D341Med (cell line): ENCODE measurements at places on chromosomes 1 and 21.

- DNase-seq, result no peak
These were observed 370.2 kb downstream of the ST6GALNAC3 start for GRCh38 chr1:76444773-76445172.

GRCh38 chr1:3352299-3352951, 102.0 kb upstream of the ARHGEF16 start:
- DNase-seq, result no peak

DNA sequence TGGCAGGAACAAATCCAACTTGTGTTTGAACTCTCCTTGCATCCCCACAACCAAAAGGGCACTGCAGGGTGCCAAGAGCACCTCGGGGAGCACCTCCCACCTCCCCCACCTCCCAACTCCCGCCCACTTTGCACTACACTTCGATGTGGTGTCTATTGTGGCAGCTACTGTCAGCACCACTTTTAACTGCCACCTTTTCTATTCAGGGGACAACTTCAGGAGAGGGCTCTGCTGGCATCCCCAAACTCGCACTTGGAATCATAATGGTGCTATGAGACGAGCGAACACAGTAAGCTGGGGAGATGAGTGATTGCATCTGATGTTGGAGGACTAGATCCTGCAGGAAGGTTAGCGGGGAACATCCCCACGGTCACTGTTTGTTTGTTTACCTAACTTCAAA, 238.2 kb upstream of the PROX1 start:
- DNase-seq, result no peak

GRCh38 chr1:46806196-46807020, 7.6 kb downstream of the CYP4B1 start:
- peak; percentile 12 for DNase-seq

DNA sequence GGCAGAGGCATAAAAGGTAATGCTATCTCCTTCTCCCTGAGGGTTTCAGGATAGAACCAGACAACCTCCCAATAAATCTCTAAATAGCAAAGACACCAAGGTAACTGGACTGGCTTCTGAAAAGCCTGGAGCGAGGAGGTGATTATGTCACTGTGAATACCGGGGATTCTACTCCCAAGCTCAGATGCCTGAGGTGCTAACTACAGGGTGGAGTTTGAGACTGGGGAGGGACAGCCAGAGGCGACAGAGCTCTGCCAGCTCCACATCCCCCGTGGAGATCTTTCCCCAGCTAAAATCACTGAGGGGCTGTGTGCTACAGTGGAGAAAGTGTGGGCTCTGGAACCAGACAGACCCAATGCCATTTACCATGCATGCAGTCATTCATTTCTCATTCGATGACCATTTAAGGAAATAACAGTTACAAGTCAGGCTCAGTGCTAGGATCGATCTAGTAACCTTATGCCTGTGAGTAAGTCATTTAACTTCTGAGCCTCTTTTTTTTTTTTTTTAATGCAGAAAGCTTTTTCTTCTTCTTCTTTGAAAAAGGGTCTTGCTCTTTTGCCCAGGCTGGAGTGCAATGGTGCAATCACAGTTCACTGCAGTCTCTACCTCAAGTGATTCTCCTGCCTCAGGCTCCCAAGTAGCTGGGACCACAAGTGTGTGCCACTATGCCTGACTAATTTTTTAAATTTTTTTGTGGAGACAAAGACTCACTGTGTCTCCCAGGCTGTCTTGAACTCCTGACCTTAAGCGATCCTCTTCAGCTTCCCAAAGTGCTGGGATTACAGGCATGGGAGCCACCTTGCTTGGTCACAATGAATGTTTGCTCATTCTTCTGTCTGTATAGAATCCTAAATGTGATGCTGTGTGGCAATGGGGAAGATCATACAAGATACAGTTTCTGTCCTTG, 8.1 kb upstream of the SLC45A3 start:
- peak; percentile 18 for DNase-seq

DNA sequence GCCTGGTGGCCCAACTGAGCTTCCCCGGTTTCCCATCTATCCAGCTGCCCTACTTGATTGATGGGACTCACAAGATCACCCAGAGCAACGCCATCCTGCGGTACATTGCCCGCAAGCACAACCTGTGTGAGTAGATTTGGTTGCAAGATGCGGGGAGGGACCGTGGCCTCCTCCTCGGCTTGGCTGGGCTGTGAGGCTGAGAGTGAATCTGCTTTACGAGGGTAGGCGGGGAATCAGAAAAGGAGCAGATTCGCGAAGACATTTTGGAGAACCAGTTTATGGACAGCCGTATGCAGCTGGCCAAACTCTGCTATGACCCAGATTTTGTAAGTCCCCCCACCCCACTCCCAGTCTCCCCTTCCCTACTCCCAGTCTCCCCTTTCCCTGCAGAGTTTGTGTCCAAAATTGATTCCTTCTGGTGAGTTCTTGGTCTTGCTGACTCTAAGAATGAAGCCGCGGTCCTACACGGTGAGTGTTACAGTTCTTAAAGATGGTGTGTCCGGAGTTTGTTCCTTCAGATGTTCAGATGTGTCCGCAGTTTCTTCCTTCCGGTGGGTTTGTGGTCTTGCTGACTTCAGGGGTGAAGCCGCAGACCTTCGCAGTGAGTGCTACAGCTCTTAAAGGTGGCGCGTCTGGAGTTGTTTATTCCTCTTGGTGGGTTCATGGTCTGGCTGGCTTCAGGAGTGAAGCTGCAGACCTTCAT, 1.5 kb downstream of the GSTM2 start:
- DNase-seq, result no peak

GRCh38 chr1:52706136-52706670, 8.1 kb upstream of the COA7 start:
- DNase-seq, result no peak

DNA sequence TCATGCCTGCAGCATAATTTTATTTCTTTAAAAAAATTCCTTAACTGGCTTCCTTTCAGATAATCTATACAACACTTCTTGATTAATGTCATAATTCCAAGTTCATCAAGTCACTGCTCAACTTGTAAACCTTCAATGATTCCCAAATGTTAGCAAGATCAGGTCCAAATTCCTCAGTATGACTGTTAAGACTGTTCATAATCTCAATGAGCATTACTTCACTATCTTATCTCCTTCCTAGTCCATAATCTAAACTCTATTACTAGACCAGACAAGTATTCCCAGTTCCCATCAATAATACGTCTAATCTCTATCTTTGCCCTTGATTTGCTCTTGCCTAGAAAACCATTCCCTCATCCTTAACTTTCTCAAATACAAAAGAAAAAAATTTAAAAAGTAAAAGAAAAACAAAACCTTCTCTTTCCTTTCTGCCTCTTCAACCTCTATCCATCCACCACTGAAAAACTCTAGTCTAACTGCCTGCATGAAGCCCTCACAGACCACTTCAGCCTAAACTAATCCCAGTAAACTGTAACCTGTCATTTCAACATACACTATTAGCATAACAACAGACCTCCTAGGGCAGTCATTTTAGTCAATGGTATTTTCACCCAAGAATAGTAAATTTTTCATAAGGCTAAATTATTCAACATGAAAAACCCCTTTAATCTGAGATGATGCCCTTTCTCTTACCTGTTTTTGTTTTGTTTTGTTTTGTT, 15.5 kb downstream of the LUZP1 start:
- no peak for DNase-seq

DNA sequence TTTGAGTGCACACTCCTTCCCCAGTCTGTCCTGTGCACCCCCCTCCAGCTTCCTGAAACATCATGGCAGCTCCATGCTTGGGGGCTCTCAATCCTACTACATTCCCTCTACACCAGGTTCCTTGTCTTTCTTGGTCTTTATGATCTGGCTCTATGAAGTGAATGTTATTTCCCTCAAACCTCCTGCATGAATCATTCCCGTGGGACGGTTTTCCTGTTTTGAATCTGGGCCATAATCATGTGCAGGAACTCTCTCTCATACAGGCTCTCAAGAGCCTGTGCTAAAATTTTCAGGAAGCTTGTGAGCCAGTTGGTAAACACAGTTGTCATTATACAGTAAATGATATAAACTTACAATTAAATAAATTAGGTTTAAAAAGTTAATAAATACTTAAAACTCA, 89.8 kb upstream of the KCNE2 start:
- no peak for DNase-seq

DNA sequence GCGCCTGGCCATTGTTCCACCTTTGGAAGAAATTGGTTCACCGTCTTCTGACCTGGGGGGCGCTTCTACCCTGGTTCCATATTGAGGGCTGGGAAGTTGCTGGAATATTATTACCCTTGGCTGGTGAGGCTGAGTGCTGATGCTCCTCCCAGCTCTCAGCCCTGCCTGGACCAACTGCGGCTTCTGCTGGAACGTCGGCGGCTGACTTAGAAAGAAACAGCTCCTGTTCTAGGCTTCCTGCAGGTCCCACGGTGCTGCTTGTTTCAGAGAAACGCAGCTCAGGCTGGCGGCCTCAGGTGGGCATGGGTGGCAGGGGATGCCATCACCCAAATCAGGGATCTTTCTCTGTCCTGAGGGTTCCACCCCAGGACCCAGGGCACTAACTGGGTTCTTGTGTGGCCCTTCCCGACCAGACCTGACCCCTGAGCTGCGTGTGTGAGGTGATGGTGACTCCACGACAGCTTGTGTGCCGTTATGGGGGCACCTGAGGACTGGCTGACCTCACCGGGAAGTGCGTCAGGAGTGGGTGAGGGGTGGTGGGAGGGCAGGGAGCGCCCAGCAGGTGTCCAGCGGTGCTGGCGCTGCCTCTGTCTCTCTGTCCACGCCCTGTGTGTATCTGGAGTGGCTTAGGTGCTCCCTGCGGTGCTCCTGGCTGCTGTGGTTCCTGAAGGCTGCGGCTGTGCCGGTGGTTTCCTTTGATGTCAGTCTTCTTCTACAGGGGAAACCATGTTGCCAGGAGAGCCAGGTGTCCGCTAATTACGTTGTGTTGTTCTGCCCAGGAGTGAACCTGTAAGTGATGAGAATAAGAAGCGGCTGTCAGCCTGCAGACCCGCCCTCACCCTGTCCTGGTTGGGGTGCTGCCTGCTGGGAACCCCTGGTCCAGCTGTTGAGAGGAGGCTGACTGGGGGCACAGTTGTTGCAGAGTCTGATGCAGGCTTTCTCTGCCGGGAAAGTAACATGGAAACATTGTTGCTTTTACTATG, 8.9 kb downstream of the SKI start:
- no peak for DNase-seq

GRCh38 chr1:98368995-98369394, 292.5 kb upstream of the SNX7 start:
- DNase-seq, result no peak

DNA sequence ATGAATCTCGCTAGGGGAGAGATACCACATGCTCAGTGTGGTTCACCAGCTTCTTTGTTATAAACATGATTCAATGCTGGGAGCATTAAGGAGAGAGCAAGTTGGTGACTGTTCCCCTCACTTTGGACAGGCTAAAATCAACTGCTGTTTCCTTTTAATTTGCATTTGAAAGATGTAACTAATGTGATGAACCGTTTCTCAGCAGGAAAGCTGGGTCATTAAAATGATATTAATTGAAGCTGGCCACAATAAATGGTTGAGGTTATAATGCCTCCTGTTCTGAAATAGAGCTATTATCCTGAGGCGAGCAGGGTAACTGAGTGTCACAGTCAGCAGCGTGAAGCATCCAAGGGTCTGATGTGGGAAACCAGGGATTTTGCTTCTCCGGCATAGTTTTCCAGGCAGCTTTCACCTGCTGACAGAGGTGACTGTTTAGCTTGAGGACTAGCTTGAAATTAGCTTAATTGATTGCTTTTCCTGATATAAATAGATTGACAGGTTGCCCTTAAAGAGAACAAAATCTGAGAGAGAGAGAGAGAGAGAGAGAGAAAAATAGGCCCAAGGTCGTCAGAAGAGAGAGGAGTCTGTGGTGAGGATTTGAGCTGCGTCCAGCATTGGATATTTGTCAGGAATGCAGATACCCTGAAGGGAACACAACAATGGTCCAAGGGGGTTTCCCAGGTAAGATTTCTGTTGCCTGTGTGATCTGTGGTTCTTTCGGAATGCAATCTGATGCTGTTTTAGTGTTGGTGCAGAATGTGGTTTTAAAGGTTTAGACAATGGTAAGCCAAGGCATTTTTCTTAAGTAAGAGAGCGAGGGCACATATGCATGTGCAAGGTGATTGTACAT, 209.7 kb downstream of the PATJ start:
- DNase-seq, result no peak

GRCh38 chr1:223471566-223471965, 78.4 kb downstream of the CCDC185 start:
- no peak for DNase-seq

DNA sequence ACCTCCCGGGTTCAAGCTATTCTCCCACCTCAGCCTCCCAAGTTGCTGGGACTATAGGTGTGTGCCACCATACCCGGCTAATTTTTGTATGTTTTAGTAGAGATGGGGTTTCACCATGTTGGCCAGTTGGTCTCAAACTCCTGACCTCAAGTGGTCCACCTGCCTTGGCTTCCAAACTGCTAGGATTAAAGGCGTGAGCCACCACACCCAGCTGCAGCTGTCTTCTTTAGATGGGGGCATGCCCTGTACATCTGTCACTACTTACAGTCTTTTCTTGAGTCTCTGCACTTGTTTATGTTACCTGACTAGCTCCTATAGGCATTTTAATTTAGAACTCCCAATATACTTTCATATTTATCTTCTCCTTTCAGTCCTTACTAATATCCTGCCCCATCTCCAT, 64.2 kb downstream of the SELENOF start:
- no peak for DNase-seq

DNA sequence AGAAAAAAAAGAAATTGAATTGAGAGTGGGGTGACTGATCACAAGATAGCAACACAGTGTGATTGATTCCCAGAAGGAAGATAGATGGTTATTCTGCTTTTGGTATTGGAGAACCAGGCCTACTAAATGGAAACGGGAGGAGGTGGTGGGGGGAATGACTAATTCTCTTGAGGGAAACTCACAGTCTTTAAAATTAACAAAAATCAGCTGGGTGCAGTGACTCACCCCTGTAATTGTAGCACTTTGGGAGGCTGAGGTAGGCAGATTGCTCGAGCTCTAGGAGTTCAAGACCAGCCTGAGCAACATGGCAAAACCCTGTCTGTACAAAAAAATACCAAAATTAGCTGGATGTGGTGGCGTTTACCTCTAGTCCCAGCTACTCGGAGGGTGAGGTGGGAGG, 134.6 kb upstream of the PDE4B start:
- DNase-seq, result no peak

DNA sequence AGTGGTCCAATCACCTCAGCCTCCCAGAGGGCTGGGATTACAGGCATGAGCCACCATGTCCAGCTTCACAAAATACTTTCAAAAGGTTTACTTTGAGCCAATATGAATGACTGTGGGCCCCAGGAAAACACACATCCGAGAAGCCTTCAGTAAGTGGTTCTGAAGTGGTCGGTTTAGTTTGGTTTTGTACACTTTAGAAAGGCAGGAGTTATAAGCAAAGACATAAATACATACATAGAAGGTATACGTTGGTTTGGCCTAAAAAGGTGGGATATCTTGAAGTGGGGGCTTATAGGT, 3.2 kb upstream of the MIB2 start:
- DNase-seq, result no peak

GRCh38 chr1:4854367-4854766, 200.0 kb downstream of the AJAP1 start:
- no peak for DNase-seq

GRCh38 chr1:195576641-195577040, 1031.6 kb downstream of the KCNT2 start:
- DNase-seq, result peak; percentile 37
